ENCODE measurements at places on chromosomes 5 and 9.

GRCh38 chr5:25301836-25302235, 657.1 kb upstream of the CDH10 start:
- DNase-seq: no peak

DNA sequence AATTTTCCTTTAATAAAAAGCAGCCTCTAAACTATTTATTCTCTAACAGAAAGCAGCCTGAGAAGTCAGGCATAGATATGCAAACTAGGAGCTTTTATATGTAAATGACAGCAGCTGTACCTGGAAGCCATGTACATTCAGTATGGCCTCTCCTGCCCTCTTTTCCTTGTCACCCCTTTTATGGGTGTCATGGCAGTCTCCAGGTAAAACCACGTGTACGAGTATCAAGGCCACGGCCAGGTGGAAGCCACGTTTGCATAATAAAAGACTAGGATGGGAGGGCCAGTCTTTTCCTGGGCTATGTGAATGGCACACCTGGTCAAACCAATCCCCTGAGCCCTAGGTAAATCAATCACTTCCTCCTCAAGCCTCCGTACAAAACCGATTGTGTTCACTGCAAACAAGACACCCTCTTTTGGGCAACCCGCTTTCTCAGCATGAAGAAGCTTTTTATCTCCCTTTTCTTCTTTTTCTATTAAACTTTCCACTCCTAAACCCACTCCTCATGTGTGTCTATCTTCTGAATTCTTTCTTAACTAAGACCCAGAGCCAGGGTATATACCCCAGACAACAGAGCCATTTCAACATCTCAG, 419.5 kb upstream of the CTNND2 start:
- DNase-seq: no peak

DNA sequence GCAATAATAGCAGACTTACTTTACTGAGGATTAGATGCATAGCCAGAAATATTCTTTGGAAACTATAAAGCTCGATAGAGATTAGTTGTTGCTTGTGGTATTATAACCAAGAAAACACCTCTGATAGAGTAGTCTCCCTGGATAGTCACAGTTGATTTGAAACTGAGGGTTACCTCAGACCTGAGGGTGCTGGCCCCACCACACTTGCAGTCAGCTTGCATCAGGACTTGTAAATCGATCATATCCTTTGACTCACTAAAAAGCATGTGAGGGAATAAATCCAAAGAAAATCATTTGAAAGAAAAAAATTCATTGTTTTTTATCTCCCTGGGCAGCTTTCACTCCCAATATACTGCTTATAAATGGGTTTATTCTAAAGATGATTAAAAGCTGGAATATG, 39.4 kb downstream of the GALNT12 start:
- no peak for DNase-seq

- no peak for DNase-seq
These were observed 56.8 kb downstream of the NIPAL4 start for GRCh38 chr5:157516626-157517325.

- DNase-seq: no peak
These were observed 28.7 kb downstream of the TPPP start for GRCh38 chr5:664343-664993.

- no peak for DNase-seq
These were observed 404.7 kb upstream of the IRX1 start for GRCh38 chr5:3190930-3191329.

GRCh38 chr9:11312966-11313365, 700.2 kb upstream of the PTPRD start:
- DNase-seq: no peak

Data from NCI-H1436 treated with DMSO at 0.1 percent for 48 hours (cell line).